ENCODE measurements at places on chromosomes 4 and X. TPM values are rescaled to one million over a fixed set of nuclear protein-coding genes. Genes with fewer than 3 reads are reported as not detected.
A peak's percentile ranks its signal among the peaks of the same experiment; 100 is the strongest.

DNA sequence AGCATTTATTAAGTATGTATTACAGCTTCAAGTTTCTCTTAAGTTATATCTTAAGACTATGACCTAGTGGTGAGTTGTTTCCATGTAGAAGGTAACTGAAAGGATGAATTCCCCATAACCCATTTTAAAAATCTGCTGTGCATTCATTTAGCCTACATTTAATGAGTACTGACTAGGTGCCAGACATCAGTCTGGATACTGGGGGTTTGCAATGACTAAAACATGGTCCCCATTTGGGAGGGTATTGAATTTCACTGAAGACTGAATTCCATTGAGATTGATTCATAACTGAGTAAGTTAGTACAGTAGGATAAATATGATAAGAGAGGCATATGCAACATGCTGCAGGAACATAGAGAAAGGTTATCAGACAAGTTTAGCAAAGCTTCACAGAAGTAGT, 241.5 kb downstream of the FRAS1 start:
- DNase-seq, result no peak

- DNase-seq, result peak; percentile 1
These were observed 7.3 kb upstream of the OPN1LW start for GRCh38 chrX:154136627-154137161.

DNA sequence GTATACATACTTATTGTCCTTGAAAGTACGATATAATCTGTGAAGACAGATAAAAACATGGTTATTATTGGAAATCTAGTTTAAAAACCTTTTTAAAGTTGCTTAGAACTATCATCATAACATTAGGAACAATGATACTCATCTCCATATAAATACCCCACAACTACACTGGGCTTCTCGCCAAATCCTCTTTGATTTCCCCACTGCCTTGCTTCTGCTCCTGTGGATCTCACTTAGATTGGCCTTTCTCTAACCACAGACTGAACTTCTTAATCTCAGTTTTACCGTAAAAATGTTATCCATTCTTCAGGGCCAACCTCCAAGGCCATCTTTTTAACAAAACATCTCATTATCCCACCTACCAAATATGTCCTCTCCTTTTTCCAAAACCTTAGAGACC, 77.6 kb downstream of the PRKG2 start:
- no peak for DNase-seq

DNA sequence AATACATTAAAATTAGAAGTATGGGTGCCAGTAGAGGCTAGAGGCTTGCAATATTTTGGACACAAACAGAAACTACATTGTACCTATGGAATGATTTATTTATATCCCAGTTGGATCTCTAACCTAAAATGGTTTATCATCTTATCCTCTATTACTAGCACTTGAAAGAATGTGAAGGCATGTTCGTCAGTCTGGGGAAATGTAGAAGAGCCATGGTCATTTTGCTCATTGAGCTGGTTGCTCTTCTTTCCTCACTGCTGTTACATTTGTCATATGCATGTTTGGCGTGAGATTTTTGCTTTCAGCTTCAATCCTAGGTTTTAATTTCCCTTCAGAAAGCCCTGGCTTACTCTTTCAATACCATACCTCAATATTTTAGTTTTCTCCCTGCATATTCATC, 82.4 kb upstream of the MYOZ2 start:
- DNase-seq, result no peak

- DNase-seq, result no peak
These were observed 49.1 kb downstream of the TMEM165 start for GRCh38 chr4:55444827-55445226.

- no peak for DNase-seq
These were observed 31.5 kb upstream of the AFAP1 start for GRCh38 chr4:7971159-7971631.

DNA sequence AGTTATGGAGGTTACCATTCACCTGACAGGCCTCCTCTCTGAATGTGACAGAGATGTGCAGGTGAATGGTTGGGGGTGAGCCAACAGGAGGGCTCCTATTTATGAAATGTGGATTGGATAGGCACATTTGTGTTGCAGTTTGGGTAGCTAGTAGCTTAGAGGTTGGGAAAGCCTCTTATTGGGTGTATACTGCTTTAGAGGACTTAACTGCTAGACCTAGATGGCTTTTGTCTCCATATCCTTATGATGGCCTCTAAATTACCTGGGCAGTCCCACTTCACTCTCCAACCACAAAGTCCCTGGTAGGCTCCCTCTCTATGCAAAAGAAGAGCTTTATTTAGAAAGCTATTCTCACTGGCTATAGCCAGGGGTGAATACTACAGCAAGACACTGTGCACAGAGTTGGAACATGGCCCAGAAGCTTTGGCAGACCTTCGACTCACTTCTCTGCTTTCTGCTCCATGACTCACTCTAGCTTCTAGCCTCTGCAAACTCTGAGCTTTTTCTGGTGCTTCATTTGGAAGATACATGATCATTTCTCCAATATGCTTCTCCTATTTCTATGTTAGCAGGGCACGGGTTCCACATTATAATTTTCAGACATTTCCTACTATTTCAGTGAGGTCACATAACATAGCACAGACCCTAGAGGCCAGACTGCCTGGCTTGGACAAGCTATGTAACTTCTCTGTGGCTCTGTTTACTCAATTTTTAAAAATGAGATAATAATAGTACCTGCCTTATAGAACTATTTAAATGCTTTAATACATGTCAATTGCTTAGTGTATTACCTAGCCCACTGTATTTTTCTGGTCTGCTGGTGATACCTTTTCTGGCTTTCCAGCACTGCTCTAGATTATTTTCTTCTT, 6.0 kb upstream of the VGLL1 start:
- peak; percentile 14 for DNase-seq

DNA sequence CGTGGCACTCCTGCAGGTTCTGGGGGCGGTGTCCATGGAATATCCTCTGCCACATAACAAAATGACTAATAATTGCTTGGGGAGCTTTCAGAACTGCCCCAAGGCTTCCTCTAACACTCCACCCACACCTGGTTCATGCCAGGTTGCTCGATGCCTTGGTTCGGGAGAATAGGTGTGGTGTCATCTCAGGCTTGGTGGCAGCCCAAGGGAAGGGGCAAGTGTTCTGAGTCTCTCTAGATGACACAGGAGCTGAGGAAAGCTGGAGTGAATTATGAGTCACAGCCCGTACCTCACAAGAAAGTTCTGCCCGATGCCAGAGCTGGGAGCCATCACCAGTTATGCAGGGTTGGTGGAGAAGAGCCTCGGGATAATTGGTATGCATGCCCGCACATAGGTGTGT, 14.7 kb downstream of the FTSJ1 start:
- no peak for DNase-seq

- no peak for DNase-seq
These were observed 2.7 kb upstream of the CYSLTR1 start for GRCh38 chrX:78330068-78330467.

DNA sequence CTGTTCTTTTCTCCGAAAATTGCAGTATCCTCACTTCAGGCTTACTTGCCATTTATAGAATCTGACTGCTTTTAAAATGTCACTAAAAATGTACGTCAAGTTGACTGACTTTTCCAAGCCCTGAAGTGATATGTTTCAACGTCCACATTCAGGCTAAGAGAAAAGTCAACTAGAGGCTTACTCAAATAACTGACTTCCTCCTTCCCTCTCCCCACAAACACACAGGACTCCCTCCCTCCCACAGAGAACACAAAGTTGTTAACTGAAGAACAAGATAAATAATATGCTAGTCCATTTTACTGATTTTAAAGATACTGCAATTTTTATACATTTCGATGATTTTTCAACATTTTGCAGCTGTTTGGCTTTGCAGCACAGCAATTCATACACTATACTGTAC, 13.8 kb upstream of the CDKL2 start:
- DNase-seq, result no peak

The MAGEA9B gene
- polyA plus RNA-seq, result not detected

The LDB2 gene
- 79.7 TPM for polyA plus RNA-seq

The FAM241A gene
- polyA plus RNA-seq, result 0.45 TPM

All from BJ (cell line).